ENCODE measurements at places on chromosomes 16 and 17.

DNA sequence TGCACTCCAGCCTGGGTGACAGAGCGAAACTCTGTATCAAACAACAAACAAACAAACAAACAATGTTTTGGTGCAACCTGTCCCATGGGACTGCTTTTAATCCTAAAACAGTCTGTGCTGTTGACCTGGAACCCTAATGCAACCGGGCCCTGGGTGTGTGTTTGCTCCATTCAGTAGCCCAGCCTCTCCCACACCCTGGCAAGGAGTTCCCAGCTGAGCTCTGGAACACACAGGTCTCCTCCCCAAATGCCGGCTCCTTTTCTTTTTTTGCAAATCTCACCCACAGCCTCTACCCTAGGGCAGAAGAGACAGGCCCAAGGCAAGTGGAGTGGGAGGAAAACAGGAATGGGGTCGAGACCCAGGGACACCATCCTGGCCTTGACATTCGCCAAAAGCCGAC is 29.8 kb upstream of the RASD1 start:
- no peak for DNase-seq

GRCh38 chr16:50597563-50598255 is 49.5 kb downstream of the NKD1 start:
- DNase-seq: no peak

DNA sequence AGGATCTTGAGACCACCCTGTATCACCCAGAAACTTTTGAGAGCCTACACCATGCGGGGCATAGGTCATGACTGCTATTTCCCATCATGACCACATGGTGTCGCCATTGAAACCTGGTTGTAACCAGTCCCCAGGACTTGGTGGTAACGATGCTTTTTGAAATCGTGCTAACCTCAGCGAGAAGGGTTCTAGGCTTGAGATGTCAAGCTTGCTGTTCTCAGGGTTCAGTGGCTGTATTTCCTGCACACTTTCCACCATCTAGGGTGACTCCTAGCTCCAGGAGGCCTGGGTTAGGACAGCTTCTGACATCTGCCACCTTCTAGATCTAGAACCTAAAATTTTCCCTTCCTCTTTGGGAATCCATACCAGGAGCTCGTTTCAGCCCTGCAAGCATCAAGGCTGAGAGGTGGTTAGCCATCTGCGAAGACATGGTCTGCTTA is 13.0 kb upstream of the SPNS3 start:
- peak; percentile 46 for DNase-seq

DNA sequence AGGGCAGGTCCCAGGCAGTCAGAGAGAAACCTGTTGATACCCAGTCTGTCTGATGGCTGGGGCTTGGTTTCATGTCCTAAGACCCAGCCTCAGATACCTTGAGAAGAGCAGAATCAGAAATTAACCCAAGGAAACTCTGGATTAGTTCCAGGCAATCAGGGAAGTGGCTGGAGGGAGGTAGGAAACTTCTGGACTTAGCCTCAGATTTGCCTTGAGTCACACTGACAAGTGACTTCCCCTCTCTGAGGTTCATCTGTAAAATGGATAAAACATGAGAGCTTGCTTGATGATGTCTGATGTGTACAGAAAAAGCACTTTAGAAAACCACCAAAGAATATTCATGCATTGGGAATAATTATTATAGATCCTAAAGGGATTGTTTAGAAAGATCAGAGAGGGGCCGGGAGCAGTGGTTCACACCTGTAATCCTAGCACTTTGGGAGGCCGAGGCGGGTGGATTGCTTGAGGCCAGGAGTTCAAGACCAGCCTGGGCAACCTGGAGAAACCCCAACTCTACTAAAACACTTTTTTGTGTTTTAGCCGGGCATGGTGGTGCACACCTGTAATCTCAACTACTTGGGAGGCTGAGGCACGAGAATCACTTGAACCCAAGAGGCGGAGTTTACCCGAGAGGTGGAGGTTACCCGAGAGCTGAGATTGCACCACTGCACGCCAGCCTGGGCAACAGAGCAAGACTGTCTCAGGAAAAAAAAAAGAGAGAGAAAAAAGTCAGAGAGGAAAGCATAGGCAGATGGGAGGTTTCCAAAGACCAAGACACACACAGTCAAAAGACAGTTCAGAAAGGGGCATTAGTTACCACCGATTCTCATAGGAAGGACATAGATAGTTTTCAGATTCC is 3.8 kb downstream of the CIITA start:
- no peak for DNase-seq

GRCh38 chr17:30344283-30345088 is 10.6 kb upstream of the TMIGD1 start:
- DNase-seq: no peak

GRCh38 chr17:65633988-65634387 is 72.5 kb upstream of the AXIN2 start:
- no peak for DNase-seq

DNA sequence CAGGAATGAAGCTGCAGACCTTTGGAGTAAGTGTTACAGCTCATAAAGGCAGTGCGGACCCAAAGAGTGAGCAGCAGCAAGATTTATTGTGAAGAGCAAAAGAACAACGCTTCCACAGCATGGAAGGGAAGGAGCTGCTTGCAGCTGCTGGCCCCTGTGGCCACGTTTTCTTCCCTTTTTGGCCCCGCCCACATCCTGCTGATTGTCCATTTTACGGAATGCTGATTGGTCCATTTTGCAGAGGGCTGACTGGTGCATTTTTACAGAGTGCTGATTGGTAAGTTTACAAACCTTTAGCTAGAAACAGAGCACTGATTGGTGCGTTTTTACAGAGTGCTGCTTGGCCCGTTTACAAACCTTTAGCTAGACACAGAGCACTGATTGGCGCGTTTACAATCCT is 841.5 kb downstream of the CDH11 start:
- DNase-seq: no peak

GRCh38 chr16:84360170-84360569 is 8.2 kb upstream of the ATP2C2 start:
- peak; percentile 71 for DNase-seq

DNA sequence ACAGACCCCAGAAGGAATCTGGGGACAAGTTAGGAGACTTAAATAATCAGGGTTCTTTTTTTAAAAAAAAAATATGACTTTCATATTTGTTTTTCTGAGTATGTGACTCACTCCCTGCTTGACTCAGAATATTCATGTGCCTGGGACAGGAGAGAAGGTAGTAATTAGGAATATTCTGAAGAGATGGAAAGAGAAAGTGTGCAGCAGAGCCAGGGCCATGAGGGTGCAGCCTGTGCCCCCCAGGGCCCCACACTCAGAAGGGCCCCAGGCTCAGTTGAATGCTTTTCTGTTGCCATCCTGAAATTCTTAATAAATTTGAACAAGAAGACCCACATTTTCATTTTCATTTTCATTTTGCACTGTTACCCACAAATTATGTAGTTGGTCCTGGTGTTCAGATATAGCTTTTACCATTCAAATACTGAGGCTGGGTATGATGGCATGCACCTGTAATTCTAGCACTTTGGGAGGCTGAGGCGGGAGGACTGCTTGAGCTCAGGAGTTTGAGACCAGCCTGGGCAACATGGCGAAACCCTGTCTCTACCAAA is 11.5 kb upstream of the LONP2 start:
- DNase-seq: peak; percentile 21

DNA sequence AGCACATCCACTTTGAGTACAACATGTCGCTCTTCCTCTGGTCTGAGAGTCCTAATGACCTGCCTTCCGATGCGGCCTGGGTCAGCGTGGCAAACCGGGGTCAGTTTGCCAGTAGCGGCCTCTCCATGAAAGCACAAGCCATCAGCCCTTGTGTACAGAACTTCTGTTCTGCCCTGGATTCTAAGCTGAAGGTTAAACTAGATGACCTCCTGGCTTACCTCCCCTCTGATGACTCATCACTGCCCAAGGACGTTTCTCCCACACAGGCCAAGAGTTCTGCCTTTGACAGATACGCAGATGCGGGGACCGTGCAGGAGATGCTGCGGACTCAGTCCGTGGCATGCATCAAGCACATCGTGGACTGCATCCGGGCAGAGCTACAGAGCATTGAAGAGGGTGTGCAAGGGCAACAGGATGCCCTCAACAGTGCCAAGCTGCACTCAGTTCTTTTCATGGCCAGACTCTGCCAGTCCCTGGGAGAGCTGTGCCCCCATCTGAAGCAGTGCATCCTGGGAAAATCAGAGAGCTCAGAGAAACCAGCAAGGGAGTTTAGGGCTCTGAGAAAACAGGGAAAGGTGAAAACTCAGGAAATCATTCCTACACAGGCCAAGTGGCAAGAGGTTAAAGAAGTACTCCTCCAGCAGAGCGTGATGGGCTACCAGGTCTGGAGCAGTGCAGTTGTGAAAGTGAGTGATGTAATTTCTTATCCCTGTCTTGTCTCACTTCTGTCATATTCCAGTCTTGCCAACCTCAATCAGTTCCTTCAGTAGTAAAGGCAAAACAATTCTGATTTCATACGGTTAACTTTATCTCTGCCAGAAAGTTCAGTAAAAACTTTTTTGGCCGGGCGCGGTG is 8.6 kb downstream of the COG1 start:
- DNase-seq: no peak

- DNase-seq: no peak
Observed at GRCh38 chr17:74380086-74380958, 13.0 kb downstream of the GPR142 start.

DNA sequence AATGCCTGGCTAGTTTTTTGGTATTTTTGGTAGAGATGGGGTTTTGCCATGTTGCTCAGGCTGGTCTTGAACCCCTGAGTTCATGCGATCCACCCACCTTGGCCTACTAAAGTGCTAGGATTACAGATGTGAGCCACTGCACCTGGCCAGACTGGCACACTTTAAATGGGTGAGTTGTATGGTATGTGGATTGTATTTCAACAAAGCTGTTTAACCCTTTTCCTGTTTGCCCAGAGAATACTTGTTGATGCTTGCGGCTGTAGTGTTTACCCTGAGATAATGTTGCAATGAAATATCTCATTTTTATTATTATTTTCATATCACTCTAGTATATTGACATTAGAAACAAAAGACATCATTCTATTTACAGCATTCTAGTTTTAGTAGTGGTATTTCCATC is 17.1 kb upstream of the TMEM94 start:
- no peak for DNase-seq

- DNase-seq: no peak
Observed at GRCh38 chr16:2142942-2143877, 5.2 kb upstream of the RAB26 start.

- DNase-seq: no peak
Observed at GRCh38 chr17:13353590-13353989, 248.1 kb downstream of the HS3ST3A1 start.

- DNase-seq: peak; percentile 65
Observed at GRCh38 chr17:44219616-44220212, at the start of gene UBTF. Gene UBTF, minus strand, starts transcription at chr17:44219675. Its CDS starts 1,446 bp downstream, at chr17:44218229.

- DNase-seq: no peak
Observed at GRCh38 chr16:50613281-50613963, 65.2 kb downstream of the NKD1 start.

GRCh38 chr17:50630524-50631194 is 4.0 kb upstream of the ABCC3 start:
- peak; percentile 60 for DNase-seq

GRCh38 chr17:36188891-36189306 is 7.7 kb downstream of the CCL3L1 start:
- peak; percentile 39 for DNase-seq

DNA sequence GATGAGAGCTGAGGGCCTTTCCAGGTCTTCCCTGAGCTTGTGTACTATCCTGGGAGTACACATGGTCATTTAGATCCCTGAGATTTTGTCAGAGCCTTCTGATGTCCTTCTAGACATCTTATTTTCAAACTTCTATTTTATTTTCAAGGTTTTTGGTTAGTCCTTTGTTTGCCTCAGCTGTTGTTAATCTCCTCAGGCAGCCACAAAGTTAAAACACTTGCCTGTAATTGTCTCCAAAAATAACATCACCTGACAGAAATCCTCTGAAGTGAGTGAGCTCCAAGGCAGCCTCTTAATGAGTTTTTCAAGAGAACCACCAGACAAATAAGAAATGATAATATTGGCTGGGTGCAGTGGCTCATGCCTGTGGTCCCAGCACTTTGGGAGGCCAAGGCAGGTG is 43.8 kb upstream of the CPHXL start:
- no peak for DNase-seq

DNA sequence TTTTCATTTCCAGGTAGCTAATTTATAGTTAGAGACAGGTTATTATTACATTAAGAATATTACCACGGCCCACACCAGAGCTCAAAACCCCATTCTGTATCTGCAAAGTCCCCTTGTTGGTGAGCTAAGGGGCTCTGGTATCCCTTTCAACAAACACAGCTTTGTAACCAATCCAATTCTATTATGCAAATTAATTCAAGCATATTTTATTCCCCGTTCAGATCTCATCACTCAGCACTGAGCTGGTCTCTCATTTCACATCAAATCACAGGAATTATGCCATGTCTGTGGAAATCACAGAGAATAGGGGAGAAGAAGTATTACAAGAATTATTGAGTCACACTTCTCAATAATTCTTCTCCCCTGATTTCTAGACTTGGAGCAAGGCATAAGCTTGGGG is 111.7 kb downstream of the CDH11 start:
- DNase-seq: no peak

- DNase-seq: peak; percentile 78
Observed at GRCh38 chr16:79272141-79272577, 328.4 kb downstream of the MAF start.

DNA sequence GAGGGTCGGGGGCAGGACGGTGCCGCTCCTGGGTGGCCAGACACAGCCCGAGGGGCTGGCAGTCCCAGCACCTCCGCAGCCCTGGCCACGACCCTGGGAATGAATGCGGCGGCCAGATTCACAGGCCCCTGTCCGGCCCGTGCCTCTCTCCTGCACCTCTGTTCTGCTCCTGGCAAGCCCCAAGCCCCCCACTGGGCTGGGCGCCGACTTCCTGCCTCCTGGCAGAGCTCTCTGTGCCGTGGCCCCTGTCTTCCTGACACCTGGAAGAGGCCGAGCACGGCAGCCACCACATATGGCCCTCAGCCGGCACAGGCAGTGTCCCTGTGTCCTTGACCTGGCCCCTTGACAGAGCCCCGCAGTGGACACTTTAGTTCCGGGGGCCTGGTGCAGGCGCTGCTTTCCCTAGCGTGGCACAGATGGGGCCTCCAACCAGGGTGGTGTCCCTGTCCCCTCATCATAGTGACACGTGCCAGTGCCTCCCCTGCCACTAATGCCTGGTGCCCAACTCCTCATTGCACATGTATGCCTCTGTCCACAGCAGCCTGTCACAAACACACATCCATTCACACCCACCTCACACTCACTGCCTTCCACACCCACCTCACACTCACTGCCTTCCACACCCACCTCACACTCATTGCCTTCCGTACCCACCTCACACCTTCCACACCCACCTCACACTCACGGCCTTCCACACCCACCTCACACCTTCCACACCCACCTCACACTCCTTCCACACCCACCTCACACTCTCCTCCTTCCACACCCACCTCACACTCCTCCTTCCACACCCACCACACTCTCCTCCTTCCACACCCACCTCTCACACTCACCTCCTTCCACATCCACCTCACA is 110.6 kb upstream of the PLCG2 start:
- no peak for DNase-seq

GRCh38 chr17:60137731-60138130 is 12.0 kb upstream of the CA4 start:
- no peak for DNase-seq
